ENCODE measurements at places on chromosomes 2 and 18. TPM values are rescaled to one million over a fixed set of nuclear protein-coding genes. Genes with fewer than 3 reads are reported as not detected.

The KCNG2 gene
- total RNA-seq, result not detected

DNA sequence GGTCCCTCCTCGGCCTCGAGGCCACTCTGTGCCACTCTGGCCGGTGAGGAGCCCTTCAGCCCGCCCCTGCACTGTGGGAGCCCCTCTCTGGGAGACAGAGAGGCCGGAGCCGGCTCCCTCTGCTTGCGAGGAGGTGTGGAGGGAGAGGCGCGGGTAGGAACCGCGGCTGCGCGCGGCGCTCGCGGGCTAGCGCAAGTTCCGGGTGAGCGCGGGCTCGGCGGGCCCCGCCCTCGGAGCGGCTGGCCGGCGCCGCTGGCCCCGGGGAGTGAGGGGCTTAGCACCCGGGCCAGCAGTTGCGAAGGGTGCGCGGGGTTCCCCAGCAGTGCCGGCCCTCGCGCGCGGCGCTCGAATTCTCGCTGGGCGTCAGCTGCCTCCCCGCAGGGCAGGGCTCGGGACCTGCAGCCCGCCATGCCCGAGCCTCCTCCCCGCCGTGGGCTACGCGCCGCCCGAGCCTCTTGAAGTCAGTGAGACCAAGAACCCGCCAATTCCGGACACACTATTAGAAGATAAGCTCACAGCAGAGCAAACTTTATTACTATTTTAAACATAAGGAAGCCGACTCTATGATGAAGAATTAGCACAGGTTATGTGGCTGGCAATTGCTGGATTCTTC is 825.8 kb upstream of the FANCL start:
- H3K27me3 ChIP-seq, result no peaks in the 10 kb centered on the region
- H3K4me3 ChIP-seq, result no peak overlapping the region
- no peak for DNase-seq

DNA sequence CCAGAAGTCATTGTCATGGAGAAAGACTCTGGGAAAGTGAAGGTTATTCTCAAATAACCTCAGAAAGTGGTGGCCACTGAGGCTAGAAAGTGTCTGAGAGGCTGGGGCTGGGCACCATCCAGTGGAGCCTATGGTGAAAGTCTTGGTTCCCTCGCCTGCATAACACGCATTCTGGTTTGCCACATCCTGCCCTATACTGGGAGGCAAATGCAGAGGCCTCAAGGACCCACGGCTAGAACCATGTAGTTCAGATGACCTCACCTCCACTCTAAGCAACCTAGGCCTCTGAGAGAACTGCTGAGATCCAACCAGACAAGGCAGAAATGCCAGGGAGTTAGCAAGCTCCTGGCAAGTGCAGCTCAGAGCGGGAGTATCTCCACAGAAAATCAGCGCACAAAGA is 5.1 kb downstream of the ITGB6 start:
- H3K4me1 ChIP-seq, result peaks cover 3% of the 10 kb centered on the region
- H3K27me3 ChIP-seq, result no peaks in the 10 kb centered on the region
- peak overlapping the region; percentile 55 for H3K27ac ChIP-seq
- no peak for DNase-seq
- no peak overlapping the region for H3K4me3 ChIP-seq
- H3K36me3 ChIP-seq, result no peaks in the 10 kb centered on the region

The GAREM2 gene
- 0.40 TPM for total RNA-seq

- H3K36me3 ChIP-seq, result no peaks in the 10 kb centered on the region
- H3K27me3 ChIP-seq, result no peaks in the 10 kb centered on the region
- DNase-seq, result no peak
- H3K27ac ChIP-seq, result no peak overlapping the region
- H3K4me3 ChIP-seq, result no peak overlapping the region
Measured at GRCh38 chr2:126798276-126799140, 100.2 kb upstream of the TEX51 start.

- H3K4me3 ChIP-seq, result no peak overlapping the region
- no peaks in the 10 kb centered on the region for H3K4me1 ChIP-seq
- H3K36me3 ChIP-seq, result no peaks in the 10 kb centered on the region
Measured at GRCh38 chr2:122680662-122681061, 925.2 kb downstream of the TSN start.

DNA sequence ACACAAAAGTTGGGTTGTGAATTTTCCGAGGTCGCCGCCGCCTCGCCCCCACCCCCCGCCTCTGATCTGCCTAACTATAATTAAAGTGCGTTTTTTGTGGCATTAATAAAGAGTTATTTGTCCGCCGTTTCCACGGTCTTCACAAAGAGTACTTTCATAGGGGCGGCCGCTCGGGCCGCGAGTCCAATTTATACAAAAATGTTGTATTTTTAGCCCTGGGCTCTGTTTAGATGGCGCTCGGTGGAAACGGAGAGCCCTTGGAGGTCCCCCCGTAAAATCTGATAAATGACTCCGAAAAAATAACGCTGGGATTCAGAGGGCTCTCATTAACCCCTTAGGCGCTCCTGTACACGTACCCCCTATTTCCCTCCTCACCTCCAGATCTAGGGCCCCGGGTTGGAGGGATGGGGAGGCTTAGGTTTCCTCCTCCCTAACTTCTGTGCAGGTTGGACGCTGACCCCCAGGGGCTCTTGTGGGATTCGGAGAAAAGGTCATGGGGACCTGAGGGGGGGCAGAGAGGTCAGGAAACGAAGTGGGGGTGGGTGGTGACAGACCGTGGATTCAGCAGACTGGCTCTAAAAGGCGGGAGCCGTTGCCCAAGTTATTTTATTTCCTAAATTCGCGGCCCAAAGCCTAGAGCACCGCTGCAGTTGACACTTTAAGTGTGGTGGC is 1.9 kb downstream of the CYP26B1 start:
- H3K36me3 ChIP-seq, result no peaks in the 10 kb centered on the region
- peaks cover 85% of the 10 kb centered on the region for H3K4me1 ChIP-seq
- H3K4me3 ChIP-seq, result peak overlapping the region; percentile 50
- peaks cover 15% of the 10 kb centered on the region for H3K27me3 ChIP-seq
- no peak for DNase-seq

DNA sequence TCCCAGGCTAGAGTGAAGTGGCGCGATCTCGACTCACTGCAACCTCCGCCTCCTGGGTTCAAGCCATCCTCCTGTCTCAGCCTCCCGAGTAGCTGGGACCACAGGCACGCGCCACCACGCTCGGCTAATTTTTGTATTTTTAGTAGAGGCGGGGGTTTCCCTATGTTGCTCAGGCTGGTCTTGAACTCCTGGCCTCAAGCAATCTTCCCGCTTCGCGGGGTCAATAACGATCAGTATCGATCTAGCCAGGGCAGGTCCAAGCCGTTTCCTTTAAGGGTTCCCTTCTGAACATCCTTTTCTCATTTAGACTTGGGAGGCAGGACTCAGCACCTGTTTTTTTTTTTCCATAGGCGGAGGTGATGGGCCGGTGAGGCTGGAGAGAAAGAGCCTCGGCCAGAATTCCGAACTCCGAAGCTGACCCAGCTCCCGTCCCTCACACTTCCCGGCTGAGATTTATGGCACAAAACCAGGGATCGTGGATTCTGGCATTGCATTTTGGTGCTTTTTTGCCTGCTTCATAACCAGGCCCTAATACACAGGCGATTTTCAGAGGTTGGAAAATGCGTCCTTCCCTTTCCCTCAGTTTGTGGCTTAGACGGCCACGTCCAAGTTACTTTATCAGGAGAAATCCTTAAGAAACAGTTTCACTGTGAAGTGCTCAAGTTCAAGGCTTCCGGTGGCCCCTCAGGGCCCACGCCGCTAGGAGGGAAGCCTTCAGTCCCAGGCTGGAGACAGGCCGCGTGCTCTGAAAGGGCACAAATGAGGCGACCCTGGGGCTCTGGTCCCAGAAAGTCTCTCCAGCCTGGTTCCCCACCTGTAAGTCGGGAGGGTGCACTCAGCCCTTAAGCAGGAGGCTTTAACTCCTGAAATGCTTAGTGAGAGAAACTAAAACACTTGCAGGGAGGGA is 998 bp upstream of the SLC66A3 start:
- peak overlapping the region; percentile 84 for H3K27ac ChIP-seq
- no peak for DNase-seq
- H3K36me3 ChIP-seq, result no peaks in the 10 kb centered on the region
- no peaks in the 10 kb centered on the region for H3K27me3 ChIP-seq
- peak overlapping the region; percentile 73 for H3K4me3 ChIP-seq
- H3K4me1 ChIP-seq, result peaks cover 22% of the 10 kb centered on the region

DNA sequence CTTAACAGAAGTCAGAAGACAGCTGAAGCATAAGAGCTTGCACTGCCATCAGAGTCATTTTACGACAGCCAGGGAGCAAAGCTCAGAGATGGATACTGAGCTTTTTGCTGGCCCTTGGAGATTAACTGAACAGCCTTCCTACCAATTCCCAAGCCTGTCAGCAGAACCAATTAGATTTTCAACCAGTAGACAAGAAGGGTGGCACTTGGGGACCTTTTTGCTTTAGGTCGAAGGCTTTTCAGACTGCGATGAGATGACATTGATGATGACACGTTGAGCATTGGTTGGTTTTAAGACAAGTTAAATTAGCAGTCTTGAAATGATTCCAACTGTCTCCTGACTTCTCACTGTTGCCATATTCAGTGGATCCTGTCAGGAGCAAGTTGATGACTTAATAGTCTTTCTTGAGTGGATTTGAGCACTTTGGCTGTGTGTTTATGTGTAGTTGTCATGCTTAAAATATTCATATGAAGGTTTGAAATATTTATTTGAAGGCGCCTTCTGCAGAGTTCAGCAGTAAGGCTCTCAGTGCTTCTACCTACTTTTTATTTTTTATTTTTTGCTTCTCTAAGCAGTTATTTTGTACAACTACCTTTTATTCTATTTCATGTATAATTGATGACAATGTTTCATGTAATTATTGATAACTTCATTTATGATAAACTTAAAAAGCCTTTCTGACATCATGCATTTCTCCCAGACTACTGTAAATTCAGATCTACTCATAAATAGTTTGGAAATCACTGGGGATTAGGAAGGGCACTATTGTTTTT is 256.7 kb downstream of the CAMKMT start:
- H3K4me1 ChIP-seq, result no peaks in the 10 kb centered on the region
- no peak for DNase-seq
- no peak overlapping the region for H3K4me3 ChIP-seq
- no peaks in the 10 kb centered on the region for H3K27me3 ChIP-seq
- no peak overlapping the region for H3K27ac ChIP-seq

- H3K27ac ChIP-seq, result no peak overlapping the region
- H3K4me1 ChIP-seq, result no peaks in the 10 kb centered on the region
- no peak for DNase-seq
- no peaks in the 10 kb centered on the region for H3K27me3 ChIP-seq
Measured at GRCh38 chr2:45494275-45494977, 116.6 kb downstream of the SRBD1 start.

GRCh38 chr2:231991664-231992063 is 30.2 kb downstream of the DIS3L2 start:
- no peak for DNase-seq
- H3K27ac ChIP-seq, result no peak overlapping the region
- H3K4me3 ChIP-seq, result no peak overlapping the region
- H3K36me3 ChIP-seq, result no peaks in the 10 kb centered on the region
- no peaks in the 10 kb centered on the region for H3K27me3 ChIP-seq
